Activated T-cell treated with anti-CD3 and anti-CD28 coated beads, Interleukin-2, amount 50 U/mL, for 24 hours (primary cell): ENCODE measurements at places on chromosomes 6 and 20.

GRCh38 chr6:43719511-43719910 lies 31.9 kb upstream of the MRPS18A start:
- no peak for DNase-seq

DNA sequence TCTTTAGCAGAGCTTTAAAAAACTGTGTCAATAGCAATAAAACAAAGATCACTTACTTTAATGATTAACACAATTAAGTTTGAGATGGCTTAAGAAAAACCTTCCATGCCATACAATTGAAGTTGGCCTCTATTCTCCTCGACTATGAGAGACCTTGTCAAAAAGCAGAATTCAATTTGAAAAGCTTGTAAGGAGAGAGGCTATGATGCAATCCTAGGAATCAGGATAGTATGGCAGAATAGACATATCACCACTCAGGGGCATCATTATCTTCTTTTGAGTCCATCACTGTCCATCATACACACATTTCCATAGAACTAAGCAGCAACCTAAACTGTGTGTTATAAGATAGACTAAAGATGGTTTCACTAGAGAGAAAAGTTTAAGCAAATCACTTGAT lies 17.2 kb downstream of the TBC1D7 start:
- no peak for DNase-seq

- DNase-seq: no peak
These were observed 34.9 kb downstream of the ASCC3 start for GRCh38 chr6:100846276-100846675.

GRCh38 chr6:116352515-116353471 lies 18.0 kb upstream of the DSE start:
- no peak for DNase-seq

DNA sequence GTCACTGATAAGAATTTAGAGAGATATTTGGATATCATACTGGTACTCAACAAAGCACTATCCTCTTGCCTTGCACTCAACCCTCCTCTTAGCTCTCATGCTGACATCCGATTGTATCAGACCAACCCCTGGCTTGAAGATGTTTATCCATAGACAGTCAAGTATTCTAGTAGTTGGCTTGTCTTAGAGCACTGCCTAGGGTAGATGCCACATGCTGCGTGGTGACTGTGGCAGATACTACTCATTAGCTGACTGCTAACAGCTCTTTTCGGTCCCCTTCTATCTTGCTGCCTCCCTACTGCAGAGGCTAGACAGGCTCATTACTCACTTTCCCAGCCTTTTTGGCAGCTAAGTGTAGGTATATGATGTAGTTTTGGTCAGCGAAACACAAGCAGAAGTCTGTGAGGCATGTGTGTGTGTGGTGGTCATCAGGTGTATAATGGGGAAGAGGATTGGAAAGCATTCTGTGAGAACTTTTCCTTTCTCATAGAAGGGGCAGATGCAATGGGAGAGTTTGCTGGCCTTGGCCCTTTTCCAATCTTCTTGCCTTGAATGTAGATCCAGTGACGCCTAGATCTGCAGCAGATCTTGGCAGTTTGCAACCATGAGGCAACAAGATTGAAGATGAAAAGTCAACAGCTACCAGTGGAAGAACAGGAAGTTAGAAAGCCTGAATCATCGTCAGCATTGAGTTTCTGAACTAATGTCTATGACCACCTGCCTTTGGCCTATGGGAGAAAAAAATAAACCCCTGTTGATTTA lies 4.4 kb upstream of the IFNGR1 start:
- no peak for DNase-seq

DNA sequence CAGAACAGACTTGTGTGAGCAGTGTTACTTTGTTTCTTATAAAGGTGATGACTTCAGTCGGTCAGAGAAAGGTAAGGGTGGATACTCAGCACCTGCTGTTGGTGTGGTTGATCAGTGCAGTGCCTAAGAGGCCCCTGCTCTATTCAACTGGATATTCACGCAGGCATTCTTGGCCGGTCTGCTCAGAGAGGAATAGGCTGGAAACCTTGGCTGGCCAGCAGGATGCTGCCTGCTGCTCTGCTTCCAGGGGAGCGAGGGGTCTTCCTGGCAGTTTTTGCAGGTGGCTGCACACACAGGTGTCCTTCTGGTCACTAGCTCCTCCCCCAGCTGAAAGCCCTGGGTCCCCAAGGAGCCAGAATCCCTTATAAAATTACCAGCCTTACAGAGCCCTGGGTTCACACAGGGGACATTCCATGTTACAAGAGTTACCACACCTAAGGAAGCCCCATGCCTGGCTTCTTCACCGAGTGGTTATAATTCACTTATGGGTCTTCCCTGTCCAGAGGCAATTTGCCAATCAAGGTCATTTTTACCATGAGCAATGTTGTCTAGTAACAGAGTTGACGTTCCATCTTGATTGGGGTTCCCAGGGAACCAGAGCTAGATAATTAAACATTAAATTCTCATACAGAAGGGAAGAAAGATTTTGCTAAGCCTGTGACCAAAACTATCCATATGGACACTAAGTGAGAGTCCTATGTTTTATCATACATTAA lies 16.4 kb downstream of the SYNJ2 start:
- DNase-seq: no peak

DNA sequence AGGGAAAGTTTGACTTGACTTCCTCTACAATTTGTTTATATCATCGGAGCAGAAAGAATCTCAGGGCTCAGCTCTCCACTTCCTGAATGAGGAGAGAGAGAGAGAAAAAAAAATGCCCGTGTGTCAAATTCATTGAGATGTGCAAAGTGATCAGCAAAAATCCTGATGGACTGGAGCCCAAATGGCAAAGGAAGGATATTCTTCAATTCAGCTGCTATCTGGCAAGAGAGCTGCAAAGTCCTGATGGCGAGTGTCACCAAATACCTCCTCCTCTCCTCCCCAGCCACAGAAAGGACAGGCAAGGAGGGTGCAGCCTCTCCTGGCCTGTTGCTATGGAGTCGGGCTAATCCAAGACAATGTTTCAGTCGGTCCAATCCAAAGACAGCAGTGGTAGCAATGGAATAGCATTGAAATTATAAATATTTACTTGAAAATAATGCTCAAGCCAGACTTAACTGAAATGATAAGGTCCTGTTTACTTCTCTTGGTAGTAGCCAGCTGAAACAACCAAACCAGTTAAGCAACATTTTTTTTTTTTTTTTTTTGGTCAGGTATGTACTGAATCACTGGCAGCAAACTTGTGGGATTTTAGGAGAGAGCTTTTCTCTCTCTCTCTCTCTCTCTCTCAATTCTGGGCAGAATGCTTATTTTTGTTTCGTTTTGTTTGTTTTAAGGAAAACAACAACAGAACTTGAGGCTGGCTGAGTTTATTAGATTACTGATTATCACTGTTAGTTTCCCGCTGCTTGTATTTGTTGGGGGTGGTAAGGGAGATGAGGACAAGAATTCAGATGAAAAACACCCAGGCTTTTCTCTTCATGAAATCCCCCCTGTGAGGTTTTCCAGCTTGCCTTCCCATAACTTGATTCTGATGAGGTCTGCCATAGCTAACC lies 204.2 kb downstream of the BCAS1 start:
- DNase-seq: no peak

DNA sequence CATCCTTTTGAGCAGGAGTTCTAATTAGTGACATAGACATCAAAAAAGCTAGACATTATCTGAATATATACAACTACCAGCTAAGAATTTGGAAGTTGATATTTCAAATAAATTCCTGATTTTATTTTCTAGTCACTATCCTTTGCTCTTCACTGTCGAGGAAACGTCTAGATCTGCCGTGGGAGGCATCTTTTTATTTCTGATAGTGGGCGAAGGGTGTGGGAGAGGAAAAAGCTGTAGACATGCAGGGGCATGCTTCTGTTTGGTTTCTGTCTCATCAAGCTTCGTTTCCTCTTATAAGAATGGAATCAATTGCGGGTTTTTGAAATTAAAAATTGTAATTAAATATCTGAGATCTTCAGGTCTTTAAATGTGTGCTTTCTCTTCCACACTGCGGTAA lies 16.2 kb upstream of the C6orf118 start:
- DNase-seq: no peak

GRCh38 chr6:108716801-108717791 lies 131.1 kb upstream of the ARMC2 start:
- no peak for DNase-seq

DNA sequence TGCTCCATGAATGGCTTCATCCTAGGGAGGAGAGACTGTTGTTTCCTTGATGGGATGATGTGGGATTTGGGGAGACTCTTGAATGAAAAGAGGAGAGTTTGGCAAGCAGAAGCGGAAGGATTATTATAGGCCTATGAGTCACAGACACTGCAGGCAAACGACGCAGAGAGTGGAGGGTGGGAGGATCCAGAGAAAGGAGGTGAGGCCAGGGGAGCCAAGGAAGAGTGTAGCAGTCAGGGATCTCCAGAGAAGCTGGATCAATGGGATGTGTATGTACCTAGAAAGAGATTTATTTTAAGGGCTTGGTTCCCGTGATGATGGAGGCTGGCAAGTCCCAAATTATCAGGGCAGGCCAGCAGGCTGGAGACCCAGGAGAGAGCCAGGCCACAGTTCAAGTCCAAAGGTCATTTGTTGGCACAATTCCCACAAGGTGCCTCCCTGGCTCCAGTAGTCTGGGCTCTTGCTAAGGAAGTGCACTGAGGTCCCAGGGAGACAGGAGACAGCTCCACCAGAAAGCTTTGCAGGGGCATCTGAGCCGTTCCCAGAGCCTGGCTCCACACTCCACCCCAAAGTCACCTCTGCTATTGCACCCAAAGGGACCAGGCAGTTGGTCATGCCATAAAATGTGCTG lies 76.0 kb downstream of the ADTRP start:
- DNase-seq: no peak

GRCh38 chr6:27720607-27721580 lies 191.3 kb downstream of the OR2B2 start:
- DNase-seq: no peak

DNA sequence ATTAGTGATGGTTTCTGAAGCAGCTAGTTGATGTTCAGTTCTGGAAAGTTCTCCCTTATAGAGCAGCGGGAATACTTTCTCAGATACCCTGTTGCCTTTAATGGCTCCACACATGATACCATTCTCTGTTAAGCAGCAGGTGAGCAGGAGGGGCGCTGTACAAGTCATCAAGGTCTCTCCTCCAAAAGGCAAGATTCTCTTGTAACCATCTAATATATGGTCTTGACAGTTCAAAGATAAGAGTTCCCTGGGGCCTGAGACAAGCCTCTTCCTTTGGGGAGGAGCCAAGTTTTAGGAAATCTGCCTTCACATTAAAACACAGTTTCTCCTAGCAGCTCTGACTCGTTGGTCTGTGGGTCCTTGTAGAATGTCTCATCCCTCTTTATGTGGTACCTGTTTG lies 258.2 kb downstream of the QKI start:
- no peak for DNase-seq

DNA sequence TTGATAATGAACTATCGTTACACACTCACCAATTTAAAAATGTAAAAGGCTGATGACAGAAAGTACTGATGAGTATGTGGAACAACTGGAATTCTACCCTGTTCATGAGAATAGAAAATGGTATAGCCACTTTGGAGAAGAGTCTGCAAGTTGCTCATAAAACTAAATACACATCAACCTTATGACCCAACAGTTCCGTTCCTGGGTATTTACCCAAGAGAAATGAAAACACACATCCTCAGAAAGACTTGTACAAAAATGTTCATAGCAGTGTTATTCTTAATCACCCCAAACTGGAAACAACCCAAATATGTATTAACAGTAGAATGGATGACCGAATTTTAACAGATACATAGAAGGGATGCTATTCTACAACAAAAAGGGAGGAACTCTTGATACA lies 145.7 kb upstream of the LRFN2 start:
- DNase-seq: no peak

- DNase-seq: no peak
These were observed 9.1 kb downstream of the NEDD9 start for GRCh38 chr6:11223286-11223864.

DNA sequence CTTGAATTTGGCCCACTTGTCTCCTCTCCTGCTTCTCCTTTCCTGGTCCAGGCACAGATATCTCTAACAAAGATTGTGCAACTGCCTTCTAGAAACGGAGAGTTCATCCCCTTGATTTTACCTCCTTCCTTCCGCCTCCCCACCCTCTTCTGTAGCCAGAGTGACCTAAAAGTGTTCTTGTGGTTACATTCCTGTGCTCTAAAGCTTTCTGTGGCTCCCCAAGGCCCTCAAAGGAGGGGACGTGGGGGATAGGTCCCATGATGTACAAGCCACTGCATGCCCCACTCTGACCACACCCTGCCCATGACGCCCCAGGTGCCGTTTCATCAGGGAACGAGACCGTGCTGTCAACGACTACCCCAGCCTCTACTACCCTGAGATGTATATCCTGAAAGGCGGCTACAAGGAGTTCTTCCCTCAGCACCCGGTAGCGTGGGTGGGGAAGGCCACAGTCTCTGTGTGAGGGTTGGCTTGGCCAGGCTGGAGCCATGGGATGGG lies 8.2 kb downstream of the CDC25B start:
- no peak for DNase-seq

GRCh38 chr6:27592481-27593199 lies 119.7 kb upstream of the ZNF184 start:
- peak; percentile 73 for DNase-seq

GRCh38 chr6:14932485-14933182 lies 313.2 kb upstream of the JARID2 start:
- peak; percentile 8 for DNase-seq

DNA sequence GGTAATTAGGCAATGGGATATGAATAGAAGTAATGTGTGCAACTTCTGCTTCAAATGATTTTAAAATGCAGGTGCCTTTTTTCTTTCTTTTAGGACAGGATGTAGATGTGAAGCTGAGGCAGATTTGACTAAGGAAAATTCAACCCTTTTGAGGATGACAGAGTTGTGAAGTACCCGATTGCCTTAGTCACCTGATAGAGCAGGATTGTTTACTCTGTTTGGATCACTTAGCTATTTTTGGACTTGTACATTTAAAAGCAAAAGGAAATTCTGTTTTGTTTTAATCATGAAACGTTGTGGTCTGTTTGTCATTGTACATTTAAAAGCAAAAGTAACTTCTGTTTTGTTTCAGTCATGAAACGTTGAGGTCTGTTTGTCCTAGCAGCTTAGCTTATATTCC lies 143.4 kb downstream of the FAM83B start:
- DNase-seq: no peak

DNA sequence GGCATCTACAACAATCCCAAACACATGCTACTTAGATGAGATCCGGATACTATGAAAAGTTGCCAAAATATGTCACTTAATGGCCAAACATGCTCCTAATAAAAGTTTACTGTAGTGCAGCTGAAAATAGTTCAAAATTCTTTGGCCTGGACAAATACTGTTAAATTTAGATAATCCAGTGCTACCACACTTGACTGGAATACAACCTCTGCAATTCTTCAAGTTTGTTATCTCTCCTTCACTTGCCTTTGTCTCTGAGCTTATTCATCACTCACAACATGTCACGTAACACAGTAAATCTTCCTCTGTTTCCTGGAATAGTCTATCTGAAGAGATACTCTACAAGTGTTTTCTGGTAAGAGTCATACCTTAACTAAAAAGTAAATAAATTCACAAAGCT lies 10.5 kb upstream of the PLN start:
- no peak for DNase-seq

GRCh38 chr6:126812010-126812409 lies 306.5 kb upstream of the RSPO3 start:
- DNase-seq: no peak

DNA sequence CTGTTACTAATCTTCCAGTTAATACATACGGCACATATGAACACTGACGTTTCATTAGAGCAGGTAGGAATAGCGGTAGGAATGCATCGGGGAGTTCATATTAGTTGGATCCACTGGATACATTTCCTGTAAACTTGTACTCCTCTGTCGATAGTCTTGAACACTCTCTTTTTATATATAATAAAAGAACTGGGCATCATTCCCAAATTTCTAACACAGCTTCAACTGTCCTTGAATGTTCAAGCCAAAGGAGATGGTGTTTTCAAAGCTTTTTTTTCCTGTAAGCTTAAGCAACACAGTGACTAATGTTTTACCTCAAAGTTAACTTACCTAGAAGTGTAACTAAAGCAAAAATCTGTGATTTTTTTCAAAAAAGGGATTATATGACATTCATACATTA lies 195.3 kb downstream of the UTRN start:
- no peak for DNase-seq
